AG20443 (cell line): ENCODE measurements at places on chromosomes 1 and 21.

DNA sequence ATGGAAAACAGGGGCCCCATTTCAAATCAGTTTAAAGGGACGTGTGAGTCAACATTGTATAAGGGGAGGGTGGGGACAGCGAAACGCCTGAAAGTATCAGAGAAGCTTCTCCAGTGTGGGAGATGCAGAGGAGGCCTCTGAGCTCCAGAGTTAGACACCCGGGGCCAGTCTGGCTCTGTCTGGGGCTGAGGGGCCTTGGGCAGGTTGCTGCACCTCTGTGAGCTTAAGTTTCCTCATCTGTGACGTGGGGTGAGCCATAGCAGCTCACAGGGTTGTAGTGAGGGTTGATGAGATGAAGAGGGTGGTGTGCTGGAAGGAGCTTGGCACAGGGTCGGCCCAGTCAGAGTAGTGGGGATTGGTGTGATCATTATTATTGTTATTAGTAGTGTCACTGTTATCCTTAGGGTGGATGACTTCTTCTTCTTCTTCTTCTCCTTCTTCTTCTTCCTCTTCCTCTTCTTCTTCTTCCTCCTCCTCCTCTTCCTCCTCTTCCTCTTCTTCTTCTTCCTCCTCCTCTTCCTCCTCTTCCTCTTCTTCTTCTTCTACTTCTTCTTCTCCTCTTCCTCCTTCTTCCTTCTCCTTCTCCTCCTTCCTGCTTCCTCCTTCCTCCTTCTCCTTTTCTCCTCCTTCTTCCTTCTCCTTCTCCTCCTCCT is 282.0 kb downstream of the PTPRU start:
- no peak for DNase-seq

DNA sequence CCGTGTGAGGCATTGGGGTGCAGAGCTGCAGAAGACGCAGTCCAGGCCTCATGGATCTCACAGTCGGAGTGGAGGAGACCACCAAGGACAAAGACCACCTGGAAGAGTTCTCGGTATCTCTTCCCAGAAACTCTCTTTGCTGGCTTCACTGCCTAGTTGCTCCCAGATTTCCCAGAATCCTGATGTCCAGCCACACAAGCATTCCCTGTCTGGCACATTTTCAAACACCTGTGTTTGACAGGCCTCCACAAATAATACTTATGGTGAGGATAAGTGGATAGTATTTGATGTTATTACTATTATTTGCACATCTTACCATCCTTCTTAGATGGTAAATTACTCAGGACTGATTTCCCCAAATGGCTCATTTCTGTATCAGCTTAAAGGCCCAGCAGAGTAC is 27.7 kb upstream of the KANK4 start:
- no peak for DNase-seq

GRCh38 chr1:21362096-21362495 is 71.8 kb upstream of the ECE1 start:
- no peak for DNase-seq

GRCh38 chr1:205214756-205215155 is 3.3 kb upstream of the DSTYK start:
- no peak for DNase-seq

GRCh38 chr1:162578071-162578700 is 16.7 kb downstream of the UAP1 start:
- no peak for DNase-seq

DNA sequence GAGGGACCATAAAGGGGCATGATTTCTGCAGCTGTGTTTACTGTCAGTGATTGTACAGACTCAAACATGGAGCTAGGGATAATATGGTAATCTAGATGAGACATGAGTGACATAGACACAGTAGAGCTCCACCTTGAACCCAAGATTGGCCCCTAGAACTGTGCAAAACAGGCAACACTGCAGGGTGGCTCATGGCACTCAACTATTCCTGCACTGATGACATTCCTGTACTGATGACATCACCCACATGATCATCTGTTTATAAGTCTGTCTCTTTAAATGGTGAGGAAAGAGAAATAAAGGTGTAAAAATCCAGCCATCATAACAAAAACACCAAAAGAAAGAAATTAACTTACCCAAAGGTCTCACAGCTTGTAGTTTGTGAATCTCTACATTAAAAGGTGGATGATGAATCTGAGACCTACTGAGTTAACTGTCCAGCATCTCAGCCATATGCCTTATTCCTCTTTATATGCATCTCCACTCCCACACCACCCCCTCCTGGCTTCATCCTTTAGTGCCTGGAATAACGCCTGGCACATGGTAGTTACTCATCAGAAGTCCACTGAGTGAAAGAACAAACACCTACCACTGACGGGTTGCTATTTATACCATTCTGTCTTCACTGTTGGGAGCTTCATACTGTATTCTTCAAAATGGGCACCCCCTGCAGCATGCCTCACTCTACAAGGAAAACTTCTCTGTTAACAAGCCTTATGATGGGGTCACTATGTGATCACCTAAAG is at the start of gene LRRC53:
LRRC53 (minus strand) TSS at position 442 of the 746 bp plus-strand sequence. CDS start 29,262 bp downstream, outside the sequence.
- DNase-seq: no peak

- DNase-seq: peak; percentile 90
Measured at GRCh38 chr1:206723805-206724472, 39.2 kb downstream of the MAPKAPK2 start.

DNA sequence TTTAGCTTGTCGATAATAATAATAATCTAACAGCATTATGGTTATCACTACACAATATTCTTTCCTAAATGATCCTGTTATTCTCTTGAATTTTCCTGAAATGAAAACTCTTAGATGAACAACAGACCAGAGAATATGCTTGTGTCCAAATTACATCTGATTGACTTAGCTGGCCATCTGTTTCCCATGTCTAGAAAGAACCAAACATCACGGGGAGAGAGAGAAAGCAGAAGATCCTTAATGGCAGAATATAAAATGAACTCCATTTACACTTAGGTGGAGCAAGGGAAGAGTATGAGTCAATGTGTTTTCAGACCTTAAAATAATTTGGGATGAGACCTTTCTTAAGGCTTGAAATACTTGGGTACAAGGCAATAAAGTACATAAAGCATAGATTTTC is 162.2 kb downstream of the DSCAM start:
- DNase-seq: no peak

DNA sequence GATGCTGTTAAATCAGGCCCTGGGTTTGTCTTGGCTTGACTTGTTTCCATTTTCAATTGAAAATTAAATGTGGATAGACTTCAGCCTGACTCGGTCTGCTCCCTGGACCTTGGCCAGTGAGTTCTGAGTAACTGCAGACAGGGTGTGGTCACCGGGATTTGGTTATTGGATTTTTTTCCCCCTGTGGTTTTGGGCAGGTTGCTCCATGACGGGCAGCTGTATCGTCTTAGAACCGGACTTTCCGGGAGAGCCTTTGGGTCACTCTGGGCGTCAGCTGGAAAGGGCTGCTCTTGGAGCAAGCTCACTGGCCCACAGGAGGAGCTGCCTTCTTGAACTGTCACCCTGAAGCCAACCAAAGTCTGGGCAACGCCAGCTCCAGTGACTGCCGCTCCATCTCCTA is 75.0 kb downstream of the CLIC6 start:
- peak; percentile 91 for DNase-seq

GRCh38 chr21:39675993-39676661 is 63.4 kb downstream of the B3GALT5 start:
- DNase-seq: no peak

GRCh38 chr1:116738673-116739370 is 15.4 kb upstream of the CD2 start:
- DNase-seq: no peak

GRCh38 chr1:27872802-27873551 is 633 bp downstream of the THEMIS2 start:
- peak; percentile 28 for DNase-seq

DNA sequence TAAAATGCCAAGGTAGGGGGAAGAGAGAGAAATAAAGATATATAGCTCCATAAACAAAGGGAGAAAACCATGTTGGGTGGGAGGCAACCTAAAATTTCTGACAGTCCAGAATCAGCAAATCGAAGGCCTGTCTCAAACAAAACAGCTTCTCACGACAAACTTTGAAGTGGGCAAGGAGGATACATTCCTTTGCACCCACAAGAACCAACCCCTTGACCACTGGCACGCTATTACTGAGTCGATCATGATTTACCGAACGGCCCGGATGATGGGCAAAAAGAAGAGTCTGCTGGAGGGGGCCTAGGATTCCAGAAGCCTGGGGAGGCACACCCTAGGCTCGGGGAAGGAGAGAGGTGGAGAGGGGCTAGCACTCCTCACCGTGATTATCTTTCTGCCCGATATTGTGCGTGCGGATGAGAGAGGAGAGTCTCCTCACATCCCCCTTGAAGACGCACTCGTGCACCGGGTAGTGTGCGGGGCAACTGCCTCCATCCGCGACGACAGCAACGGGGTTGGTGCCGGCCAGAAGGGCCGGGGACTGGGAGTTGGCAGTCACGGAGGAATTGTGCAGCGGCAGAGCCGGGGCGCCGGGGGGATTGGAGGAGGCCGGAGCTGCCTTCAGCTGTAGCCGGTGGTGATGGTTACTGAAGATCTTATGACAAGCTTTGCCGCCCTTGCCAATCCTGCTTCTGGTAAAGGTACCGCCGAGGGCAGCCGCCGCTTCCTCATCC is 756 bp downstream of the ANKRD13C start:
- DNase-seq: peak; percentile 62

GRCh38 chr1:10979483-10979920 is 33.0 kb upstream of the TARDBP start:
- no peak for DNase-seq

GRCh38 chr1:114861384-114861783 is 6.7 kb downstream of the SYCP1 start:
- no peak for DNase-seq

DNA sequence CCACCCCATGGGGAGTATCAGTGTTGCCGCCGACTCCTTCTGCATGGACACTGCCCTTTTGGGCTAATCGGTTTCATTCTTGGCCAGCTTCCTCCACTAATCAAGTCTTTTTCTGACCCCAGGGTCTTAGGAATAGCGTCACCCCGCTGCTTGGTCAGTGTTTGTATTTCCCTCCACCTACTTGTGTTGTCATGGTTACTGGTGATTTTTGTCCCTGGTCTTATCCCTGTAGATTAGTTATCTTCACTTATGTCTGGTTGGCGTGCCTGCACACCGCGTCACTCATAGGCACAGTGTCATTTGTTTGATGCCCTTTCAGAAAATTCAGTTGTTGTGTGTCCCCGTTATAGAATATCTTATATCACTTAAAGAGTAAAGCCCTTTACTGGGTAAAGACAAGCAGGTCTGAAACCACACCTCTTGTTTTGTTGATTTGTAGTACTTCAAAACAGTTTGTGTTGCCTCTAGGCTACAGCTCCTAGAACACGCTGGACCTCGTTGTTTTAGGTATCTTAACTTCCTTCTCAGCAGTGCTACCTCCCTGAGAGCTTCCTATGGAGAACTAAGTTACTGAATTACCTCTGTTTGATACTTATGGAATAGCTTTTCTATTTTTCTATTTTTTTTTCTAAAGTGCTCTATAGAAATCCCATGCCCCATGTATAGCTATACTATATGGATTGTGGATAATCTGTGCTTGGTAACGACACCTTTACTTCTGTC is 868 bp downstream of the PPP1R12B start:
- DNase-seq: peak; percentile 53

DNA sequence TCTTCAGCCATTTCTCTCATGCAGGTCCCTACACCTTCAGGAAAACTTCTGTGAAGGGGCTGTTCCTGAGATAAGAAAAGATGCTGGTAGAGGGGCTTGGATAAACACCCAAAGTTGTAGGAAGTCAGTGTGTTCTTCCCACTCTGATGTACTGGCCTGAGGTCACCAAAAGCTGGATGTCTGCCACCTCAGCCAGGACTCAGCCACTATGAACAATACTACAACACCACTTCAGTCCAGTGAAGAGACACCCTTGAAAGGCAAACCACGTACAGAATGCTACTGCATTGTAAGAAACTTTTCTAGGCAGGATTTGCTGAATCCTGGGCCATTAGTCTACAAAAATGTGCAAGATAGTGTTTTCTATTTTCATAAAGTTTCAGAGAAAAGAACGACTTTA is 2.4 kb downstream of the PTPN14 start:
- DNase-seq: peak; percentile 52

DNA sequence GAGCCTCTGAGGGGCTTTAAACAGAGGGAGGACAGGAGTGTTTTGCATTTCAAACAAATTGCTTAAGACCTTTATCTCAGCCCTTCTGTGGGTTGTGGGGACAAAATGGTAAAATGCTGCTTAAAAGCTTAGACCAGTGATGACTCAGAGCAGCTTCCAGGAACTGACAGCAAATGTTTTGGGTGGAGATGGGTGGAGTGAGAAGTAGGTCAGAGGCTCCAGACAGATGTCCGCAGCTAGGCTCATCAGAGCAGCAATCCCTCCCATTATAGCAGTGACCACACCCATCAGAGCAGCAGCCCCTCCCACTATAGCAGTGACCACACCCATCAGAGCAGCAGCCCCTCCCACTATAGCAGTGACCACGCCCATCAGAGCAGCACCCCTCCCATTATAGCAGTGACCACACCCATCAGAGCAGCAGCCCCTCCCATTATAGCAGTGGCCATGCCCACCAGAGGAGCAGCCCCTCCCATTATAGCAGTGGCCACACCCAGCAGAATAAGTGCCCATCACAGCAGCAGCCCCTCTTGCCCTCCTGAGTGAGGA is 532.2 kb downstream of the MATN1 start:
- peak; percentile 90 for DNase-seq

- no peak for DNase-seq
Measured at GRCh38 chr1:32818804-32819541, 1.5 kb downstream of the S100PBP start.
